ENCODE measurements at places on chromosomes 5 and 9.

GRCh38 chr9:132811985-132812384, 66.1 kb downstream of the AK8 start:
- no peak for DNase-seq

- no peak for DNase-seq
These were observed 31.4 kb upstream of the ERGIC1 start for GRCh38 chr5:172802567-172803176.

GRCh38 chr5:124566875-124567450, 179.5 kb downstream of the ZNF608 start:
- no peak for DNase-seq

DNA sequence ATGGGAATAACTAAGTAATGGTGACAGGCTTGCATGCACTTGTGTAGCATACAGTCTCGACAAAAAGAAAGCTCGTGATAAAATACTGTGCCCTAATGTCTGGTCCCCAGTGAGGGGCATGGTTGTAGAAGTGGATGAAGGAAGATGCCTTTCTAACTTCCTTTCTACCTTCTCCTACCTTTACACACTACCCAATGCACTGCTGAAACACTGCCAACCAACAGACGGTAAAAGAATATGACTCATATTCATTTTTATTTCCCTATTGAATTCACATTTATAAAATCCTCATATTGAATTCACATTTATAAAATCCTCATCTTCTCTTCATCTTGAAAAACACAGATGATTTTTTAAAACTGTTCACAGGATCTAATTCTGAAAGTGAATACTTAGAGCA, 223.0 kb downstream of the PJA2 start:
- DNase-seq, result no peak

GRCh38 chr9:98149422-98149821, 30.4 kb upstream of the TRIM14 start:
- no peak for DNase-seq

GRCh38 chr9:79382044-79382443, 189.7 kb upstream of the TLE4 start:
- DNase-seq, result no peak

GRCh38 chr5:87138091-87138805, 129.4 kb upstream of the RASA1 start:
- no peak for DNase-seq

GRCh38 chr9:92735636-92736562, 28.7 kb downstream of the BICD2 start:
- DNase-seq, result no peak

DNA sequence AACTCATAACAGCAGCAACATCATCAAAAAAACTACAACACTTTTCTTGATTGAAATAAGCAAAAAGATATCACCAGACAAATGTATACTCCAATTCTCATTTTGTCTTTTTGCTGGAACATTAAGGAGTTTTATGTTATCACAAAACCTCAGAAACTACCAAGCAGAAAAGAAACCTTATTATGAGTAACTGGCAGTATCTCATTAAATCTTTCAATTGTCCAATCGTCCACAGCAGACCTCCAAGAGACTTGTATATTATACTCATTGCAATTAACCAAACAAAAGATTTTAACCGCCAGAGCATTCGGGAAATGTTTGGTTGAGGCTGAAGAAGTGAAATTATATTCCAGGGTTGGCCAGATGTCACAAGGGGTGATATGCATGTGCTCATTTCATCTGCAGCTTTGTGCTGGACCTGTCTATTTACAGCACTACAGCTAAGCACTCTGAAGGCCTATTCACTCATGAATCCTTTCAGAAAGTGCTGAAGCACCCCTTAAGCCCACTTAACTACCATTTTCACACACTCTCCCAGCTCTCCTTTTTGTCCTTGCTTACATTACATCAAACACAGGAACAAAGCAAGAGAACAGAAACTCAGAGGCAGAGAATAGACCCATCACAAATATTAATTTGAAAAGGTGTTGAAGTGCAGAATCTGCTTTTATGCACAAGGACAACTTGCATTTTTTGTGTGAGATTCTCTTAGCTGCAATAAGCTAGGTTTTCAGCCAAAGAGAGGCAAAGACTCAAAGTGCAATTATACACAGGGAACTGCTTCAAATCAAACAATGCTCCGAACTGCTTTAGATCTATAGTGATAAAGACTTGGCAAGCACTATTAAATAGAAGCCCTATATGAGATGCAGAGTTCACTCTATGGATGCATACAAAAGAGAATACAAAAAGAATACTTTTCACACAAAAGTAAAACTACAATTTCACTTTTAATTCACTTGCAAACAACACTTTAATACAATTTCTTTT, 150.4 kb upstream of the POU5F2 start:
- DNase-seq, result no peak

DNA sequence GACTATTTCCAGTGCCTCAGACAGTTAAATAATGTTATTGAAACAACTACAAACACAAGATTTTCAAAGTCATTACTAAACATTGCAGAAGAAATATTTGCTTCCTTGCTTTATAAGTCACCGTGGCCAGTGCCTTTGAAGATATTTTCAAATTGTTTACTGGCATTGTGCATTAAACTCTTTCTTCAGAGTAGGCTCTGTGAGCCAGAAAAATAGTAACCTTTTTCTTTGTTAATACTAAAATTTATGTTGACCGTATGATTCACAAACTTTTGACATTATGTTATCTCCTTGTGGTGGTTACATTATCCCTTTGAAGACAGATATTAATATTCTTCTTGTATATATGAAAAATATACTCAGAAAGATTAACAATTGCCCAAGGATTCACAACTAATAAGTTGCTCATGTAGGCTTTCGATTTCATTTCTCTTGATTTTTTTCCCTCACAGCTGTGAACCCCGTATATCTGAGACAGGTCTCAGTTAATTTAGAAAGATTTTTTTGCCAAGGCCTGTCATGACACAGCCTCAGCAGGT, 140.1 kb downstream of the NR3C1 start:
- DNase-seq, result no peak

DNA sequence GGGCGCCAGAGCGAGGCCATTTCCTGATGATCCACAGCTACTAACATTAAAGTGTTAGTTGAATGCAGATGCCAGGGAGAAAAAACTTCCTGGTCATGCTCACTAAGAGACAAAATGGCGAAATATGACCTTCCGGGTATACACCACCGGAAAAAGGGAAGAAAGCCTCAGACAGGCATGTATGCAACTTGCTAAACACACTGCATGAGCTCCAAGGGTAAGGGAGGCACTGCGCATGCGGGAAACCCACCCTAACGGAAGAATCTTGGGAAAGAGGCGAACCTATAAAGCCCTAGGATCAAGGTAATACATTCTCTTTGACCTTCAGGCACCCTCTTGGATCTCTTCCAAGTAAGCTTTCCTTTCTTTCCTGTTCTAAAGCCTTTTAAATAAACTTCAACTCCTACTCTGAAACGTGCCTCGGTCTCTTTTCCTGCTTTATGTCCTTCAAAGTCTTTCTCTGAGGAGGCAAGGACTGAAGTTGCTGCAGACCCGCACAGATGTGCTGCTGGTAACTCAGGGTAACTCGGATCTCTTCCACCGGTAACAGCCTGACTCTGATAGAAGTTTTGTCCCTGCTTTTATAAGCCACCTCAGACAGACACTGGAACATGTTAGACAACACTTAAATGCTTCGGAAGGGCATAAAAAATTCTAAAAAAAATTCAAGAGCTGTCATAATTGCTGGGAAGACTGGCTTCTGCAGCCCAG, 64.9 kb downstream of the DTWD2 start:
- DNase-seq, result no peak

DNA sequence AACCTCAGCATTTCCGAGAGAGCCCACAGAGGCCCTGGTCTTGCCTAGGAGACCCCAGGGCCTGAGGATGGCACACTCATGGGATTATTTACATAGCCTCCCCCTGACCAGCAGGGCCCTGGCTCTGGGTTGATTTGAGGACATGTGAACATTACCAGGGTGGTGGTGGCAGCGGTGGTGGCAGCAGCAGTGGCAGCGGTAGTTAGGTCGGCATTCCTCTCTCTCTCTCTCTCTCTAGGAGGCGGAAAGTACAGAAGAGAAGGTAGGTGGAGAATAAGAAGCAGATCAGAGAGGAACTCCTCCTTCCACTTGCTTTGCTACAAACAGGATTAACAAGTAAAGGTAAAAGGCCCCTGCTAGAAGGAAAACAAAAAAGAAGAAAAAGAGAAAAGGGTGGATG, 39.3 kb downstream of the B4GALT1 start:
- no peak for DNase-seq

GRCh38 chr5:124825983-124826337, 79.5 kb upstream of the ZNF608 start:
- no peak for DNase-seq

DNA sequence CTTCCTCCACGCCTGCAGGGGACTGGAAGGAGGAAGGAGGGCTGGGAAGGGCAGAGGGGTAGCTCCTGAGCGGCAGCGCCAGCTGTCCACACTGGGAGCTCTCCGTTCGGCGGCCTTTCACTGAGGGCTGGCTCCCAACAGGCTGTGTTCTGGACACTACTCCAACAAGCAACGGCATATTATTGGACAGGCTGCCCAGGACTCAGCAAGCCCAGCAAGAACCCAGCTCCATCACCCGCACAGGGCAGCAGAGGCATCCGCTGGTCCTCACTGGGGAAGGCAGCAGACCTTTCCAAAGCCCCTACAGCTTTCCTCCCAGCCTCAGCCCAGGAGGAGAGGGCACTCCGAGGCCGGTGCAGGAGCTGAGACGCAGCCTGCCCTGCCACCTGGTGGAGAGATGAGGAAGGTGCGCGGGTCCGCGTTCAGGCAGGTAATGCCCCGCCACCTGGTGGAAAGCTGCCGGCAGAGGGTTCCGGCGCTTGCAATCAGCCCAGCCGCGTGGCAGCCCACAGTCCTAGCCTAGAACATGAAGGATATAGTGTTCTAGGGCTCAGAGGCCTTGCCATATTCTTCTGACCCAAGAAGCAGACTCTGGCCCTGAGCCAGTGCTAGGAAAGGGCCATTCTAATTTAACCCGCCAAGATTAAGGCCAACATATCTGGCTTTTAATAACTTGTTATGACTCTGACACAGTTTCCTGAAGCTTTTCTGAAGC, 74.4 kb downstream of the NRG2 start:
- peak; percentile 67 for DNase-seq

- no peak for DNase-seq
These were observed 7.2 kb upstream of the DUSP1 start for GRCh38 chr5:172777881-172778814.
